ENCODE measurements at places on chromosomes 5 and 9.

GRCh38 chr9:89555451-89556375, 49.1 kb upstream of the GADD45G start:
- no peak for DNase-seq

GRCh38 chr5:172741206-172741582, 29.8 kb downstream of the DUSP1 start:
- no peak for DNase-seq

GRCh38 chr5:134025786-134026185, 21.0 kb upstream of the VDAC1 start:
- DNase-seq: no peak

- DNase-seq: no peak
Measured at GRCh38 chr5:72494623-72495124, 12.5 kb downstream of the ZNF366 start.

DNA sequence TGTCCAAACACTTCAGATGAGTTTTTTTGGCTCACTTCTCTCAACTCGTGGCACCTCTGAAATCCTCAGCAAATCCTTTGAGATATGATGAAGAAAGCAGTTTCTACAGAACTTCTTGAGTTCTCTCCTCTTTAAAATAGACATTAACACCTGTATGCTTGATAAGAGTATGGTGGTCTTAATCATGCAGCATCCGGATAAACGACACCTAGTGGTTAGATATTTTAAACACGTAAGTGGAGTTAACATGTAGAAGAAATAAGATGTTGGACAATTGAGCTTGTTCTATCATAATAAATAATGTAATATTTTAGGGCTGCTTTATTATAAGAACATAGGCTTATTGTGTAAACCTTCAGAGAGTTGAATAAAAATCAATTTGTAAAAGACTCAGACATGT, 324.8 kb downstream of the CYLC2 start:
- DNase-seq: no peak

- no peak for DNase-seq
Measured at GRCh38 chr5:61734966-61735365, 402.9 kb downstream of the ZSWIM6 start.

GRCh38 chr5:76144513-76145274, 61.5 kb downstream of the SV2C start:
- DNase-seq: no peak

GRCh38 chr9:15357050-15357653, 50.1 kb upstream of the TTC39B start:
- no peak for DNase-seq

DNA sequence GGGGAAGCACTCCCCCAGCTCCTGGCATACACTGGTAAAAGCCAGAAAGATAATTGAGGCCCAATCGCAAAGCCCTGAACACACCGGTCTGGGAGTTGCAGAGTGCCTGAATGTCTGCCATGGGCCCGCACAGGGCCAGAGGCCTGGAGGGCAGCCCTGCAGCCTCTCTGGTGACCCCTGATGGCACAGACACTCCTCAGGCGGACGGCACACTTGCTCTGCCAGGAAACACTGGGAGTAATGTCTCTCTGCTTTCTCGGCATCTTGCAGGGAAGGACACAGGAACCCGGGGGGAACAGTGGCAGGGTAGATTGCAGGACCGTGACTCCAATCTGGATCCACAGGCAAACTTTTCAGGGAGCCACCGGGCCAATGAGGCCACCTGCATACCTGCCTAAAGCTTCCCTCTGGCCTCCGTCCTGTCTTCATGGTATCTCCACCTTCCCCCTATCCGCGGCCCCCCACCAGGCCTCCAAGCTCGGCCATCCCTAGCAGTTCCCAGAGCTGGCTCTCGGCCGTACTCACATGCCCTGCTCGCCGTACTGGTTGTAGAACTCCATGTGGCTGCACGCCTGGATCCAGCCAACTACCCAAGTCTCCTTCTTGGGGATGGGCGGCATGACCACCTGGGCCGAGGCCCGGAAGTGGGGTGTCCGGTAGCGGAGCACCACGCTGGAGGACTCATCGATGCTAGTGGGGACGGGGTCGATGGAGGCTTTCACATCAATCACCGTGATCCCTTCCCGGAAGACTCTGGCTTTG, 797 bp downstream of the FAM78A start:
- DNase-seq: no peak

DNA sequence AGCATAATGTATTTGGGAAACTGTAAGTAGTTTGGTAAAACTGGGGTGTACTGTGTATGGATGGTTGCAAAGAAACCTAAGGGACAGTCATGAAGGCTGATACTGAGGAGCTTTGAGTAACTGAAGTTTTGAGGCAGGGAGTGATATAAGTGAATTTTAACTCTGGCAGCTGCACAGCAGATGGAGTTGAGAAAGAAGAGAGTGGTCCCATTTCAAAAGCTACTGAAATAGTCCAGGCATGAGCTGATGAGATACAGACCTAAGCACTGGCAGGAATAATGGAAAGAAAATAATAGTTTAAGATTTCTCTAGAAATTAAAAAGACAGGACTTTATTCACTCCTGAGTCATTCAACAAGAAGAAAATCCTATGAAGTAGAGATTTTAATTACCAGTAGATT, 232.0 kb downstream of the CHSY3 start:
- no peak for DNase-seq

DNA sequence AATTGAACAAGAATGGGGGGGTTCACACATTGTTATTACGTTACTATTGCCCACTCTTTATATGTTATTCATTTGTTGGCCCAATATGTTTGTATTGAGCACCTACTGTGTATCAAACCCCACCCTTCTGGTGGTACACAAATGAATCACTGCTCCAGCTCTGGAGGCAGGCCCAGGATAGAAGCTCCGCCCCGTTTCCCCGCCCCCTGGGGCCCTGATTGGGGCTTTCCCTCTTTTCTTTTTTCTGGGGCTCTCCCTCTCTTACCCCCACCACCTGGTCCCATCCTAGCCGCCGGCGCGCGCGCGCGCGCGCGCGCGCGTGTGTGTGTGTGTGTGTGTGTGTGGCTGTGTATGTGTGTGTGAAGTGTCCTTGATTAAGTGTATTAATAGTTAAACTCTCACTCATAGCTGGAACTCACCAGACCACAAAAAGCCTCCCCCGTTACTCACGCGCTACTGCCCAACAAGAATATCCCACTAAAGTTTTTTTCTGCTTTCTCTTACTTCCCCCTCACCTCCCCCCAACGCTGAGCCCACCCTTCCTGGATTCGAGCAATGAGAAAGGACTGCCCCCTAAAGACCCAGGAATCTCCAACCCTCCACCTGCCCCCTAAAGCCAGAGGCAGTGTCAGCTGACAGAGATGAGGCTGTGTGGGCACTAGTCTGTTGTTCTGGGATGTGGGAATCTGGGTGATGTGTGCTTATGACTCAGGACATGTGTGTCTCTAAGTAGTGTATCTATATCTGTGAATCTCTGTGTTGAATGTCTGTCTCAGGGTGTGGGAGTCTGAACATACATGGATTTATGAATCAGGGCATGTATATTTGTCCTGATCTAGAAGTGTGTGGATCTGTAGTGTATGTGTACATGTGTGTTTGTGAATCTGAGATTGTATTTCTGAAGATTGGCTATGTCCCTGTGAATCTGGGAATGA, 4.0 kb downstream of the CXXC5 start:
- no peak for DNase-seq

- no peak for DNase-seq
Measured at GRCh38 chr5:76425146-76425545, 22.1 kb downstream of the IQGAP2 start.

- no peak for DNase-seq
Measured at GRCh38 chr5:1138445-1139245, 26.8 kb upstream of the SLC12A7 start.

GRCh38 chr5:180535573-180535972, 41.4 kb downstream of the CNOT6 start:
- DNase-seq: no peak

- DNase-seq: no peak
Measured at GRCh38 chr5:140569197-140569596, 4.6 kb downstream of the SLC35A4 start.

- DNase-seq: no peak
Measured at GRCh38 chr5:136062366-136063274, 33.8 kb downstream of the TGFBI start.

- no peak for DNase-seq
Measured at GRCh38 chr5:139061274-139061673, 136.9 kb downstream of the SIL1 start.

DNA sequence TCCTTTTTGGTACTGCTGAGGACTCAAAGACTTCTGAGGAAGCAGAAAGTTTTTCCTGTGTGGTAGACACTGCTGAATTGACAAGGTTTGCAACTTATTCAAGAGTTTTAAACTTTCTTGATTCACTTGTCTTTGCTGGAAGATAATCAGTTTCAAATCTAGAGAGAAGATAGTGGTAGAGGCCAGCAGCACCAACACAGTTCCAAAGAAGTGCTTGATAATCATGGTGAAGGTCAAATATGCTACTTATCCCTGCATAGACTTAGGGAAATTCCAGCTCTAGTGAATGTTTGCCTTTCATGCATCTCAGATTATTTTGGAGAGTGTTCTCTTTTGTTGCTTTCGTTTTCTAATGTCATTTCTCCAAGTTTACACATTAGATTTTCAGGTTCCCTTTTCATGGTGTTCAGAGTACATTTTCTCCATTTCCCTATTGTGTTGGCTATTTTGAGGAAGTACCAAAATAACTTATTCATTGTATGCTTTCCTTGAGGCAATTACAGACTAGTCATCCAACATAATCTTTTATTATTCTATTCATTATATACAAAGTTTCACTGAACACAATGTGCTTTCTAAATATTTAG, 550 bp downstream of the IFNE start:
- no peak for DNase-seq

GRCh38 chr5:125695996-125696655, 727.1 kb upstream of the GRAMD2B start:
- no peak for DNase-seq

GRCh38 chr9:84819491-84819991, 150.0 kb downstream of the NTRK2 start:
- DNase-seq: no peak

Data from NCI-H1930 (cell line).